Glomerular endothelial cell (primary cell): ENCODE measurements at places on chromosomes 6 and 20. TPM values are rescaled to one million over a fixed set of nuclear protein-coding genes. Genes with fewer than 3 reads are reported as not detected.

PRELID3B gene
- total RNA-seq = 29.5 and 50.7 TPM in 2 replicates

COL9A1 gene
- not detected in 2 replicates for total RNA-seq

SLA2 gene
- not detected in 2 replicates for total RNA-seq

THBS2 gene
- total RNA-seq = 2.6 and 11.1 TPM in 2 replicates

GNL1 gene
- total RNA-seq = 34.3 and 45.1 TPM in 2 replicates

TAAR5 gene
- total RNA-seq = not detected in 2 replicates

TRMT11 gene
- 7.7 and 10.3 TPM in 2 replicates for total RNA-seq

ZNF334 gene
- total RNA-seq = 0.73 and 1.1 TPM in 2 replicates

BCL2L1 gene
- total RNA-seq = 143 and 241 TPM in 2 replicates

LST1 gene
- 0.87 and 0.99 TPM in 2 replicates for total RNA-seq

BPIFB4 gene
- total RNA-seq = not detected in 2 replicates

PARD6B gene
- 0.12 and 1.1 TPM in 2 replicates for total RNA-seq

RIMS1 gene
- total RNA-seq = 0.64 and 0.82 TPM in 2 replicates

FGD2 gene
- not detected in 2 replicates for total RNA-seq

SNAI1 gene
- total RNA-seq = 6.9 and 17.2 TPM in 2 replicates

UFL1 gene
- total RNA-seq = 15.3 and 15.8 TPM in 2 replicates

TRIM40 gene
- not detected in 2 replicates for total RNA-seq

CLIC1 gene
- 541 and 655 TPM in 2 replicates for total RNA-seq

LY86 gene
- total RNA-seq = not detected in 2 replicates

NHLRC1 gene
- total RNA-seq = 3.6 and 3.8 TPM in 2 replicates
